ENCODE measurements at places on chromosomes 11 and 22. TPM values are rescaled to one million over a fixed set of nuclear protein-coding genes. Genes with fewer than 3 reads are reported as not detected.

- DNase-seq, result no peak
Measured at GRCh38 chr22:45131749-45132148, 32.0 kb upstream of the NUP50 start.

- no peak for DNase-seq
Measured at GRCh38 chr11:76622493-76623094, 48.0 kb downstream of the LRRC32 start.

DNA sequence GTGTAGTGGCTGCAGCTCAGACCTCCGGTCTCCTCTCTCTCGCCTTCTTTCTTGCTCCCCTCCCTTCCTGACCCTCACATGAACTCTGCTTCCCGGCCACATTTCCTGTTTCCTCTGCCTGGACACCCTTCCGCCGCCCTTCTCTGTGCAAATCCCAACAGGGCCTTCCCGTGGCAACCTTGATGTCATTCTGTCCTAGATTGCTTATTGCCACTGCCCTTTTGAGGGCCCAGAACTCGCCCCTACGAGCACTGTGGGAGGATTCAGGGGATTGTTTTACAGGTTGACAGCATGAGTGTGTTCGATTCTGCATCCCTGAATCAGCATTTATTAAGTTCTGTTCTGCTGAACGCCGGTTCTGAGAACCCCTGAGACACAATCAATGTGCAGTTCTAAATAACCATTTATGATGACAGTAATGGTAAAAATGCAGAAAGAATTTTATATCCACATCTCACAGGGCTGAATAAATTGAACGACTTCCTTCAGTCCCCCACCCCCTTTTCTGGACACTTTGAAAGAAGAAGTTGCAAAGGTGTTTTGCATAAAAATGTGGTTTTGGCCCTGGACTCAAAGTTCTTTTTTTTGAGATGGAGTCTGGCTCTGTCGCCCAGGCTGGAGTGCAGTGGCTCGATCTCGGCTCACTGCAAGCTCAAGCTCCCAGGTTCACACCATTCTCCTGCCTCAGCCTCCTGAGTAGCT, 6.4 kb downstream of the BATF2 start:
- peak; percentile 61 for DNase-seq

- DNase-seq, result no peak
Measured at GRCh38 chr11:80462211-80462610, 1021.4 kb upstream of the TENM4 start.

Gene CLMP
- 5.5 TPM for total RNA-seq

- DNase-seq, result no peak
Measured at GRCh38 chr22:45554040-45554406, 51.3 kb downstream of the FBLN1 start.

Measured in endothelial cell (in vitro differentiated cells).